ENCODE measurements at places on chromosomes 2 and 18.

- no peaks in the 10 kb centered on the region for H3K27me3 ChIP-seq
- DNase-seq, result no peak
- no peaks in the 10 kb centered on the region for H3K4me1 ChIP-seq
- no peak overlapping the region for H3K4me3 ChIP-seq
Measured at GRCh38 chr18:25464227-25464626, 112.3 kb upstream of the ZNF521 start.

DNA sequence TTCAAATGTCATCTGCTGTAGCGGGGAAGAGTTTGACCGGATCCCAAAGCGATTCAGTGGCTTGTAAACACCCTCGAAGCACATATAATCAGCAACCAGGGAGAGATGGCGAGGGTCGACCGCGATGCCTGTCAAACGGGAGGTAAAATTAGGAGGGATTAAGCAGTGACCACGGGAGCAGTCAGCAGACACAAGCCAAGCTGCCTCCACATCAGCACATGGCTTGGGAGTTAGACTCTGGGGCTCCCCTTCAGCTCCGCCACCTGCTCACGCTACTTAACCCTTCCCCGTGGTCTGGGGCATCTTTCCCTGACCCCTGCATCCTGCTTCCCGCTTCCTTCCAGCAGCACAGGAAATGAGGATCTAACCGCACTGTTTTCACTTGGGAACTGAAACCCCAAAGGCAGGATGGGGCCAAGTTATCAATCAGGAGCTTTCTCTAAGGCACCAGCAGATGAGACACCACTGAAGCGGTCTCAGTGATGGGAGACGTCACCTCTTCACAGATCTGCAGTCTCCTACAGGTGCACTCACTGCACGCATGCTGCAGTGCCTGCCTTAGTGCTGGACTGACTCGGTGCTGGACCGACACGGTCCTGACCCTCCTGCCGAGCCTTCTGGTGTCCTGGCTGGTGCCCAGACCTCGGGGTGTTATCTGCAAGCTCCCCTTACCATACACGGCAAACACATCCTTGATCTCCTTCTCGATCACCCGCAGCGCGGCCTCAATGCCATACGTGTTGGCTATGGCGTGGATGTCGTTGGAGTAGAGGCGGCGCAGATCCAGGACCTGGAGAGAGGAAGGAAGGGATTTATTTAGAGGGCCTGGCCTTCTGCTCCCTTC, 77.5 kb downstream of the POLR1A start:
- no peak overlapping the region for H3K4me3 ChIP-seq
- H3K4me1 ChIP-seq, result peaks cover 6% of the 10 kb centered on the region
- no peak for DNase-seq
- H3K36me3 ChIP-seq, result peaks cover 54% of the 10 kb centered on the region
- H3K27ac ChIP-seq, result no peak overlapping the region
- no peaks in the 10 kb centered on the region for H3K27me3 ChIP-seq

DNA sequence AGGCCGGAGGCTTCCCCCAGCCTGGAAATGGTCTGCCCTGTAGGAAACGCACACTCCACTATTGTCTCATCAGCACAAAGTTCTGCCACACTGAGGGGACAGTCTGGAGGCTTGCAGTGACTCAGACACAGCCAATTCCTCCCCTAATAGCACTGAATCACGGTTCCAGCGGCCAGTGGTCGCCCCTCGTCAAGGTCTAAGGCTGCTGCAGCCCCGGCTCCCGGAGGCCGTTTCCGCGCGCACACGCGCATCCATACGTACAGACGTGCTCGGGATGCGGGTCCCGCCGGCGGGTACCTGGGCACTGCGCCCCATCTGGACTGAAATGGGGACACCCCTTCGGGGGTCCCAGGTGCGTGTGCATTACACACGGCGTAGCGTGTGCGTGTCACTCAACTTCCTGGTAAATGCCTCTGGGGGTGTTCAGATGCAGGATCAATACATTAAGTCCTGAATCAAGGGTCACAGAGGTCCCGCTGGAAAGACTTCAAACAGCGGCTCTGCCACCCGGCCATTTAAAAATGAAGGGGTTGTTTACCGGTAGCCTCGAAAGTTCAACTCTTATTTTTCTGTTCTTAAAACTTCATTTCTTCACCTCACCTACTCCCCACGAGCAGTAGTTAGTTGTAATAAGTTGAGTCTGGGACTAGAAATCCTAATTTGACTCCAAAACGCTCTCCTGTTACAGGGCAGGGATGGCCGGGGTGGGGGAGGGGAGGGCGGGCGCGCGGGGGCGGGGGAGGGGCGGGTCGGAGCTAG, 572 bp upstream of the ZNF516 start:
- H3K36me3 ChIP-seq, result no peaks in the 10 kb centered on the region
- peaks cover 60% of the 10 kb centered on the region for H3K4me1 ChIP-seq
- H3K4me3 ChIP-seq, result peak overlapping the region; percentile 92

GRCh38 chr2:70833246-70833645, 2.4 kb downstream of the CD207 start:
- no peak overlapping the region for H3K27ac ChIP-seq
- no peak overlapping the region for H3K4me3 ChIP-seq
- peaks cover 18% of the 10 kb centered on the region for H3K27me3 ChIP-seq
- no peaks in the 10 kb centered on the region for H3K36me3 ChIP-seq
- DNase-seq, result no peak

DNA sequence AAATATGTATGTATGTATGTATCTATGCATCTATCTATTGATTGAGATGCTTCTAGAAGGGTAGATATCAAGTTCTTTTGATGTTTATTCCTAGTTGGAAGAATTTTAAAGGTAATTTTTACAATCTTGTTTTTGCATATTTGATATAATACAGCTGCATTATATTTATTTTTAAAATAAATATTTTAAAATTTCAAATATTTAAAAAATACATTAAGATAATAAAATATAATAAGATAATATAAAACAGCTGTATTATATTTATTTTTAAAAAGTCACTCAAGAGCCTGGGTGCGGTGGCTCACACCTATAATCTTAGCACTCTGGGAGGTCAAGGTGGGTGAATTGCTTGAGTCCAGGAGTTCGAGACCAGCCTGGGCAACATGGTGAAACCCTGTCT, 92.5 kb downstream of the LIPG start:
- no peaks in the 10 kb centered on the region for H3K4me1 ChIP-seq
- H3K36me3 ChIP-seq, result no peaks in the 10 kb centered on the region
- H3K27ac ChIP-seq, result no peak overlapping the region
- DNase-seq, result no peak
- H3K4me3 ChIP-seq, result no peak overlapping the region

GRCh38 chr18:37160038-37160820, 331.3 kb downstream of the KIAA1328 start:
- H3K27ac ChIP-seq, result no peak overlapping the region
- H3K4me3 ChIP-seq, result no peak overlapping the region
- no peak for DNase-seq
- H3K4me1 ChIP-seq, result no peaks in the 10 kb centered on the region

DNA sequence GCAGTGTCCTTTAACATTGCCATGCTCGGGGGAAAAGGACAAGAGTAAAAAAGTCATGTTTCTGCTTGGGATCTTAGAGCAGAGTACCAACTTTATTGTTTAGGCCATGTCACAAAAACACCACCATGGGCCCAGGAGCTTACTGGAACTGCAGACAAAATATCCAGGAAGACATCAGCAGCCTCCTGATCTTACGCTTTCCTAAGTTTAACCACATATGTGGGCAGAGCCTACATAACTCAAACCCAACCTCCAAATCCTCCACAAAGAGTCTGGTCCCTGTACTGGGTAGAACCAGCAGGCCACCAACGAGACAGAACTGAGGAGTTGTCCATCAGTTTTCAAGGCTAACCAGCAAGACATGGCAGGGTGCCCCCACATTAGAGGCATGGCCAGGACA, 10.3 kb downstream of the GALNT14 start:
- no peak for DNase-seq
- no peak overlapping the region for H3K27ac ChIP-seq
- no peak overlapping the region for H3K4me3 ChIP-seq
- H3K36me3 ChIP-seq, result no peaks in the 10 kb centered on the region
- peaks cover 9% of the 10 kb centered on the region for H3K4me1 ChIP-seq

DNA sequence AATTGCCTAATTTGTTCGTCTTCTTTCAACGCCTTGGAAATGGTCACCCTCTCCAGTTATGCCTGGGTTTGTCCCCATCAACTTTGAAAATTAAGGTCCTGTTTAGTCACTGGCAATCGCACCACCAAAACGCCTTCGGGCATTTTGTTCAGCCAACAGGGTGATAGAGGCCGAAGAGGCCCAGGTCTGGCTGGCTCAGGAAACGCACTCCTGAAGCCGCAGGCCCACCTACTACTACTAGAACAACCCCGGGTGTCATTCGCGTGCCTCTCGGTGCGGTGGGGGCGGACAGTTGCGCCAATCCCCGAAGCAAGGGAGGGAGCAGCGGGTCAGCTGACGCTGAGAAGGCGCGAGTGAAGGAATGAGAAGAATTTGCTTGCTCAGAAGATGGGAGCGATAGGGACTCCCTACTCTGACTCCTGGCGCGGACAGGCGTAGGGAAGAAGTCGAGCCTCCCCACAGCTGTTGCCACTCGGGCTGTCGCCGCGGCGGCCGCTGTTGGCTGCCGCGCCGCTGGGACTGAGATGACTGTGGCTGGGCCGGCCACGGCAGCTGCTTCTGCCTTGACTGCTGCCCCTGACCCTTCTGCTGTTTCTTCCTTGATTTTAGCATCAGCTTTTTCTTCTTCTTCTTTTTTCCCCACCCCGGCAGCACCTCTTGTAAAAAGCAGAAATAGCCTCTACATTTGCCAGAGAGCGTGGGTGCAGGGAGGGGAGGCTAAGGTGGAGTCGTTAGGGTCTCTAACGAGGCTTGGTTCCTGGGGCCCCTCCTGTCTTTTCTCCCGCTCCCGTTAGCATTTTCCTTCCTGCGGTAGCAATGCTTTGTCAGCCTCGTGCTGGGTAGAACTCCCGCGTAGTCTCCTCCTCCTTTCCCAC, 387.6 kb downstream of the FIGN start:
- no peaks in the 10 kb centered on the region for H3K36me3 ChIP-seq
- H3K27me3 ChIP-seq, result no peaks in the 10 kb centered on the region
- H3K4me1 ChIP-seq, result peaks cover 10% of the 10 kb centered on the region
